ENCODE measurements at places on chromosomes 7 and 10.

- no peak for DNase-seq
Observed at GRCh38 chr10:68251625-68252495, 19.9 kb upstream of the ATOH7 start.

DNA sequence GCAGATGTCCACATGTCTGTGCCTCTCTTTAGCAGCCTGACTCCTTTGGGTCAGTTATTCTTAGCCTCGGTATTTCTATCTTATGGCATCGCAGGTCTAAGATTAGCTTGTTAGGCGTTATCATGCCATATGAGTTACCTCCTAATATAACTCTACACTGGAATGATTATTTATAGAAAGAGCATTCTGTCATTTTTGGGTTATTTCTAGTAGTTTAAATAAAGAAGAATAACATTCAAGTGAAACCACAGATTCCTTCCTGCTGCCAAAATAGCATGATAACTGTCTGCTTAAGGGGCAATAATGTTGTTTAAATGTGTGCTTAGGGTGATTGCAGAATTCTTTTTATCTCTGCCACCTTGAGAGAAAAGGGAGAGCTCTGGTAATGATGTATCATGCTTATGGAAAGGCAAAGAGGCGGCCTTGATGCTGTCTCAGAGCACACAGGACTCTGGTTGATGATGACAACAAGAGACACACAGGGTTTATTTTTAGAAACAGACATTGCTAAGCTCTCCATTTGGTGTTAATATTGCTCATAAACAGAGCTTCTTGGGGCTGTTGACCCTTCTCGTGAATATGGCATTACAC, 10.4 kb downstream of the HDAC9 start:
- peak; percentile 24 for DNase-seq

DNA sequence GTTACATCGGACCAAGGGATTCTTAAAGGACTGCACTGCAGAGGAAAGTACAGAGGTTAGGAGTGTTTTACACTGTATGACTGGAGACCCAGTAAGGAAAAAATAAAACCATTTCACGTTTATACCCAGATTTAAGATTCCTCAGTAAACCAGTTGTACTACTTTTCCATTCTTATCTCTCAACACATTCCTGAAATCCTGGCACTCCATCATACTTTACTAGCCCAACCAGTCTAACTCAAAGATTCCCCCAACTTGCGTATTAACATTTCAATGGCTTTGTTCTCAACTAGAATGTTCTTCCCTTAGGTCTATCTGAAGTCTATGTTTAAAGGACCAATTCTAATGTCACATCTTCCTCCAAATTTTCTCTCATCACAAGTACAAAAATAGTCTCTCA, 8.0 kb downstream of the CCDC186 start:
- no peak for DNase-seq

DNA sequence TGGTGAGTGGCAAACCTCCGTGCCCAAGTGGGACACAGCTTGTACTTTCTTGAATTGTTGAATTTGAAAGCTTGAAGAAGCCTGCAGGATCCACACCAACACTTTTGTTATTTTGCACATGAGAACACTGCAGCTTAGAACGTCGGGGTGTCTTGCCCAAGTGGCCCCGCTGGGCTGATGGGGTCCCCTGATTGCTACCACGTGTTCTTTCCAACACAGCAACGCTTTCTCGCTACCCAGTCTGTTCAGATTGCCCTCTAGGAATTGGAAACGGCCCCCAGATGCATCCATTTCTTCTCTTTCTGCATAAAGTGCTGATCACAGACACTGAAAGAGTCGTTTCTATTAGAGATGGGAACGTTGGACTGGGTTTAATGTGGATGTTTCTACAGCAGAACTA, 268.5 kb downstream of the ADARB2 start:
- DNase-seq: no peak

DNA sequence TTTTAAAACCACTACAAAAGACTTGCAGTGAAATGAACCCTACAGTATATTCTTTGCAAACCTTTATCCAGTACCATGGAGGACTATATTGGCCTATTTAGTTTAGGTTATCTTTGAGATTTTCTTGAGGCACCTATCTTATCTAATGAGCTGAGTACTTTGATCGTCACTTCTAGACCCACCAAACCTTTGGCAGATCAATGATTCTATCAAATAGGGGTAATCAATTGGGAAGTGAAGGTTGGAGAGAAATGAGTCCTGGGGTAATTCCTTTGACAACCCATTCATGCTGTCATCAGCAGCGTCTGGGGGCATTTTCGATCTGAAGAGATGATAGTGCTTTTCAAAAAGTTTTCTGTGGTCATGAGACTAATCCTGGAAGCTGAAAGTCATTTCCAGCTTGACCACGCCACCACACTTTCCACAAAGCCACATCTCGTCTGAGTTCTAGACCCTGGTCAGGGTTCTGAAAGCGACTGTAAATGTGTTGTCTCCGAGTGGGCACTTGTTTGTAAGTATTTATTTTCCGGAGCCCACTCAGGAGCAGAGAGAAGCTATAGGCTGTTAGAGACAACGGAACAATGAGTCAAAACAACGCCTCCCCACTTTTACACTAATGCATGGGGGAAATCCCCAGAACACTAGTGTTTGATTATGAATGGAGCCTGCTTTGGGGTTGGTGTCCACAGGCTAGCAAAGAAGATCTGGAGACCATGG, 4.8 kb downstream of the EGR2 start:
- DNase-seq: no peak

DNA sequence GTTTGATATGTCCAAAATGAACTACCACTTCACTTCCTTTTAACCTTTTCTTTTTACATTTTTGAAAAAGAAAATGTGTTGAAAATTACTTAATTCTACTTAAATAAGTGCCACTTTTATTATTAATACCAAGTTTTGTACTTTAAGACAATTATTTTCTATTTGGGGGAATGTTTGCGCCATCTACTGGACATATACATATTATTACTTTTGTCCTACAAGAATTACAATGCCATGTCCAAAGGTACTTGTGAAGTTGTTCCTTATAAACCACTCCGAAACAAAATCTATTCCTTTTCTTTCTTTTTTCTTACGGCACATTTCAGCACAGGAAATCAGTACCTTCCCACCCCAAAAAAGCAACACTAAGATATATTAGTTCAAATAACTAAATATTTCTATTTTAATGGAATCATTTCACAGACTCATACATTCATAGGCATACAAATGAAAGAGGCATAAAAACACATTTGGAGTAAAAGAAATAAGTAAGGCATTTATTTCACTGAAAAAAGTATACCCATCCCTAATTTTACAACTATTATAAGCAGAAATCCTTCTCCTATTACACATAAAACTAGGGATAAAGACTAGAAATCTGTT, 169.9 kb downstream of the RNF133 start:
- DNase-seq: peak; percentile 11

DNA sequence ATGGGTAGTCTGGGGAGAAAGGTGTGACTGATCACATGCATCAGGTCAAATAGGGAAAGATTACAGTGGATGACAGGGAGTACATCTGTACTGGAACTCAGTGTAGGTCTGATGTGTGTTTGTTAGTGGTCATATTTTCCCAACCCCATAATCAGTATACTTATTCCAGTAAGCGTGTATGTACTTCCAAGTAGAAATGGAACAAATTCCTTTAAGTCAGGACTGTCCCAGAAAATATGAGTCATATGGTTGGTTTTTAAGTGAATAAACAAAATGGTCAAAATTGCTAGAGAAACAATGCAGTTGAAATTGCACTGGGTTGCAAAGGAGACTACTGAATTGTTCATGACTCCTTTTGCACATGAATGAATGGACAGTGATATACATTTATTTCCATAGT, 118.8 kb upstream of the MYO3A start:
- DNase-seq: no peak

DNA sequence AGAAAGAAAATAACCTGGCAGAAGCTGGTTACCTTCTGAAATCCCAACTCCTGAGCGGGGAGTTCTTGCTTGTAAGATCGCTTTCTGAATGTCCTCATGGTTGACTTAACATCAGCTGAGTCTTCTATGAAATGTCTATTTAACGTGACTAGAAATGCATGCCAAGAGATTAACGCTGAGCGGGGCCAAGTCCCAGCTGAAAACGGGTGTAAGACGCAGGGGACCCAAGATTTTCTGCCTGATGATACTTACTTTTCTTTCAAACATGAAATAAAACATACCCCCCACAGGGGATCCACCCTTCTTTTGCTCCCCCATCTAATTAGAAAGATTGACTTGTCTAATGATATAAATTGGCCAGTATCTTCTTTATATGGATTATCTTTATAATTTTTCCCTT, 14.9 kb downstream of the OR9A2 start:
- no peak for DNase-seq
